Pancreas (tissue), 10 donors: ENCODE measurements at places on chromosomes 4 and X. TPM values are rescaled to one million over a fixed set of nuclear protein-coding genes. Genes with fewer than 3 reads are reported as not detected.
A peak's percentile ranks its signal among the peaks of the same experiment; 100 is the strongest.

Gene RENBP
- total RNA-seq: 7.5 TPM

Gene MAGEC3
- total RNA-seq: not detected

Gene GNPDA2
- 2.6 TPM for total RNA-seq

Gene SMIM10L2A
- total RNA-seq: 2.3 TPM

Gene RAB40AL
- 0.65 TPM for total RNA-seq

Gene TTC29
- total RNA-seq: not detected

Gene MAGED4B
- total RNA-seq: 5.8 TPM

Gene PLXNB3
- 9.0 TPM for total RNA-seq

DNA sequence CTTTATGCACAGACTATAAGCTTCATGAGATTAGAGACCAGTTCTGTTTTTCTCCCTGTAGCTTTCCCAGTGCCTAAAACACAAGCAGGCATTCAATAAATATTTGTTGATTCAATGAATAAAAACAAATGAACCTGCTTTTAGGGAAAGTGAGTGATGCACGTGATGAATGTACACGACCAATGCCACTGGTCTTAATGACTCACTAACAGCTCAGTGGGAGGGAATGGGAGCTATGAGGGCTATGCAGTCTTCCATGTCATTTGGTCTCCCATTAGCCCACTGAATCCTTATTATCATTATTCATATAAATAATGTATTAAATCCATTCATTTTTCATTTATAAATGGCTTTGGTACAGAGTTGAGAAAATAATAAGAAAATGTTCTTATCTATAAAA, 247.4 kb downstream of the FBXO8 start:
- no peak overlapping the region for H3K4me3 ChIP-seq
- DNase-seq: no peak
- no peaks in the 10 kb centered on the region for H3K27me3 ChIP-seq
- H3K27ac ChIP-seq: no peak overlapping the region

- H3K27ac ChIP-seq: no peak overlapping the region
- no peaks in the 10 kb centered on the region for H3K27me3 ChIP-seq
- H3K4me3 ChIP-seq: no peak overlapping the region
- H3K4me1 ChIP-seq: no peaks in the 10 kb centered on the region
- DNase-seq: no peak
Measured at GRCh38 chrX:54089191-54089590, 44.9 kb upstream of the PHF8 start.

- no peaks in the 10 kb centered on the region for H3K4me1 ChIP-seq
- H3K27ac ChIP-seq: no peak overlapping the region
- no peak overlapping the region for H3K4me3 ChIP-seq
- no peaks in the 10 kb centered on the region for H3K27me3 ChIP-seq
- DNase-seq: no peak
- H3K36me3 ChIP-seq: no peaks in the 10 kb centered on the region
Measured at GRCh38 chr4:11130195-11130970, 298.3 kb downstream of the HS3ST1 start.

GRCh38 chr4:76748649-76749048, 149.3 kb downstream of the SOWAHB start:
- H3K4me1 ChIP-seq: no peaks in the 10 kb centered on the region
- H3K4me3 ChIP-seq: no peak overlapping the region
- H3K27ac ChIP-seq: no peak overlapping the region
- no peaks in the 10 kb centered on the region for H3K36me3 ChIP-seq
- DNase-seq: peak; percentile 25
- H3K27me3 ChIP-seq: no peaks in the 10 kb centered on the region

- H3K4me1 ChIP-seq: no peaks in the 10 kb centered on the region
- H3K27ac ChIP-seq: no peak overlapping the region
- no peak for DNase-seq
Measured at GRCh38 chrX:148811236-148811635, 310.8 kb downstream of the AFF2 start.

DNA sequence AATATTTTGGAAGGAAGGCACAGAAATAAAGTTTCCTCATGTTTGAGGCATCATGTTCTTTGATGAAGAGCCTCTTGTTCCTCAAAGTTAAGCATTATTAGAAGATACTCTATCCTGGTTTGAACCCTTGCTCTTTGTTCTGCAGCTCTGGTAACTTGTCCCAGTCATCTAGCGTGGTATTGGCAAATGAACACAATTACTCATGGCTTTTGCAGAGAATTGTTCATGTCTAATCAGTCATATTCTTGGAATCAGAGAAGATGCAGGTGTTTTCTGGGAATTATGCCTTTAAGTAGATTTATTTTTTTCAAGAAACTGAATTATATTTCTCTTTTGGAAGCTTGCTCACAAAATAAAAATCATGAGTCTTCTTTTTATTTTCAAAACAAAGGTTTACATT, 52.9 kb upstream of the HPGDS start:
- H3K36me3 ChIP-seq: no peaks in the 10 kb centered on the region
- H3K27ac ChIP-seq: no peak overlapping the region
- no peaks in the 10 kb centered on the region for H3K4me1 ChIP-seq
- H3K27me3 ChIP-seq: no peaks in the 10 kb centered on the region
- no peak overlapping the region for H3K4me3 ChIP-seq

DNA sequence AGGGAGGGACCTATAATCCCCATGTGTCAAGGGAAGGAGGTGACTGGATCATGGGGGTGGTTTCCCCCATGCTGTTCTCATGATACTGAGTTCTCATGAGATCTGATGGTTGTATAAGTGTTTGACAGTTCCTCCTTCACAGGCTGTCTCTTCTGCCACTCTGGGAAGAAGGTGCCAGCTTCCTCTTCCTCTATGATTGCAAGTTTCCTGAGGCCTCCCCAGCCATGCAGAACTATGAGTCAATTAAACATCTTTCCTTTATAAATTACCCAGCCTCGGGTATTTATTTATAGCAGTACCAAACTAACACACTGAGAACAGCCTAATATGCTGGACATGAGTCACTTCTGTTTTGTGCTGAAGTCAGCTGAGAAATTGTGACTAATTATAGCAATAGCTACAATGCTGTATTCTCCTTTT, 656.9 kb upstream of the CPEB2 start:
- no peaks in the 10 kb centered on the region for H3K4me1 ChIP-seq
- H3K27ac ChIP-seq: no peak overlapping the region
- no peaks in the 10 kb centered on the region for H3K36me3 ChIP-seq
- no peaks in the 10 kb centered on the region for H3K27me3 ChIP-seq
- no peak for DNase-seq

DNA sequence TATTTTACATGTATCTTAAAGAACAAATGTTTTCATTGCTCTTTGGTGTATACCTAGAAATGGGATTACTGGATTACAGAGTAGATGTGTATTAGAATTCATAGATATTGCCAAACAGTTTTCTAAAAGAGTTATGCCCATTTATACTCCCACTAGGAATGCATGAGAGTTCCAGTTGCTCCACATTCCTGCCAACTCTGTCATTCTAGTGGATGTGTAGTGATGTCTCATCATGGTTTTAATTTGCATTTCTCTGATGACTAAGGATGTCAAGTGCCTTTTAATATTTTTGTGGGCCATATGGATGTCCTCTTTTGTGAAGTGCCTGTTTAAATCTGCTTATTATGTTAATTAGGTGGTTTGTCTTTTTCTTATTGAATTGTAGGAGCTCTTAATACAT, 65.6 kb upstream of the BMP2K start:
- no peaks in the 10 kb centered on the region for H3K27me3 ChIP-seq
- no peak for DNase-seq
- no peak overlapping the region for H3K4me3 ChIP-seq
- H3K36me3 ChIP-seq: no peaks in the 10 kb centered on the region

- H3K36me3 ChIP-seq: no peaks in the 10 kb centered on the region
- no peaks in the 10 kb centered on the region for H3K4me1 ChIP-seq
- DNase-seq: no peak
- no peak overlapping the region for H3K27ac ChIP-seq
- H3K4me3 ChIP-seq: peak overlapping the region; percentile 40
- H3K27me3 ChIP-seq: no peaks in the 10 kb centered on the region
Measured at GRCh38 chrX:56802428-56802827, 73.4 kb downstream of the NBDY start.

- H3K4me3 ChIP-seq: no peak overlapping the region
- no peaks in the 10 kb centered on the region for H3K27me3 ChIP-seq
- H3K36me3 ChIP-seq: no peaks in the 10 kb centered on the region
- no peak for DNase-seq
- no peak overlapping the region for H3K27ac ChIP-seq
- no peaks in the 10 kb centered on the region for H3K4me1 ChIP-seq
Measured at GRCh38 chr4:182716192-182716591, 201.0 kb downstream of the DCTD start.

DNA sequence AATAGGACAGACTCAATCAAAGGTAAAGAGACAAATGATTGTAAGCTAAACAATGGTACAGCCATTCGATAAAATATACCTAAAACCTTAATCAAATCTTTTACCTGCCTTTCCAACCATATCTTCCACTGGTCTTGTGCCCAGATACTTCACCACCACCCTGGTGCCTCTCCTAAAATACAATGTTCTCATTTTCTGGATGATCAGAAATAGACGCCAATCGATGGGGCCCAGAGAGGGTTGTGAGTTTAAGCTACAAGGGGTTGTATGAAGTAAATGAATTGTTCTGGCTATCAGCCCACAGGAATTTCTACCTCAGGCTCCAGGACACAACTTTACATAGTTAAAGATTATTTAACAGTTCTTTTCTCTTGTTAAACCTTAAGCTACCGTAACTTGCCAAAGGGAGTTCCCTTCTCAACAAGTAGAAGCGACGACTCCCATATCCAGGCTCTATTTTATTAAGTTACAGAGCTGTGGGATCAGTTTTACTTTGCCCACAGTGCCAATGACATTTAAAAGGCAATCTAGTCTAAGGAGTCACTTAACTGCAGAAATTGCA, 99.1 kb downstream of the CHRNA9 start:
- H3K4me3 ChIP-seq: no peak overlapping the region
- no peaks in the 10 kb centered on the region for H3K27me3 ChIP-seq
- peaks cover 34% of the 10 kb centered on the region for H3K36me3 ChIP-seq
- no peaks in the 10 kb centered on the region for H3K4me1 ChIP-seq

DNA sequence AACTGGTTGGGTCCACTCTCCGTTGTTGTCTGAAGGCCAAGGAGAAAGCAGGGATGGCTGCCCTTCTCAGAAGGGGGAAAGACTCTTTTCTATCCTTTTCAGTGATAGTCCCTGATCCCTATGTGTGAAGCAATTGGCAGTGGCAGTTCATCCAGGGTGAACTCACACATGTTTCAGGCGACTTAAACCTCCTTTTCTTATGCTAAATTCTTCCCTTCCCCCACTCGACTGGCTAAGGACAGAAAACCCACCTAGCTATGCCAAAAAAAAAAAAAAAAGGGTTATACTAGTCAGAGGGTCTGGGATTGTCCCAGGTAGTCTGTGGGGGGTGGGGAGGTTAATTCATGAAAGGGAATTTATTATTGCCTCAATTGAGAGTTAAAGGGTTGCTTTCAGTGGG, 12.2 kb upstream of the ZNF280C start:
- no peak overlapping the region for H3K4me3 ChIP-seq
- DNase-seq: no peak
- no peaks in the 10 kb centered on the region for H3K4me1 ChIP-seq
- no peaks in the 10 kb centered on the region for H3K27me3 ChIP-seq
- no peak overlapping the region for H3K27ac ChIP-seq

DNA sequence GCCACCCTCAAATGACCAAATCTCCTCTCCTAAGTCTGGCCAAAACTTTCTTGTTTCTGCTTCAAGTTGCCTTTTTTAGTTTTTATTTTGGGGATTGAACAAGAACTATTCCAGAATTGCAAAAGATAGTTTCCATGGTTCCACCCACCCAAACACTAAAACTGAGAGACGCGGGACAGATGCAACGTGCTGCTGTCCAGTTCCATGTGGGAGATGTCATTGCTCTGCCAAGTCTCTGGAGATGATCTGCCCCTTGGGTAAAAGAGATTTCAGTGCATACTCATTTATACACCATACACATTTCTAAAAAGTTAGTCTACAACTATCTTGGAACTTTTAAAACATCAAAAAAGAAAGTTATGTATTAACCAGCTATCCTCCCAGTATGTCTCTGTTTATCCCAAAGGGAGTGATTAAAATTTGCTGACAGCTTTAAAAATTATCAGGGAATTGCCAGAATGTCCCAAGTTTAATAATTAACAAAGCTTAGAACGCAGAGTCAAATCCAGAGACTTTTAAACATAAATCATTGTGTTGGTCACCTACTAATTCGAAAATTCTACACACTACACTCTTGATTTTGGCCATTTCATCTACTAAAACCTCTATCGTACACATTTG, 3.2 kb downstream of the MAOB start:
- no peaks in the 10 kb centered on the region for H3K36me3 ChIP-seq
- no peak overlapping the region for H3K27ac ChIP-seq
- no peak for DNase-seq
- no peaks in the 10 kb centered on the region for H3K27me3 ChIP-seq
- no peaks in the 10 kb centered on the region for H3K4me1 ChIP-seq
- no peak overlapping the region for H3K4me3 ChIP-seq

GRCh38 chr4:125808570-125808969, 493.8 kb downstream of the FAT4 start:
- H3K36me3 ChIP-seq: no peaks in the 10 kb centered on the region
- no peaks in the 10 kb centered on the region for H3K27me3 ChIP-seq
- H3K27ac ChIP-seq: no peak overlapping the region
- DNase-seq: no peak

DNA sequence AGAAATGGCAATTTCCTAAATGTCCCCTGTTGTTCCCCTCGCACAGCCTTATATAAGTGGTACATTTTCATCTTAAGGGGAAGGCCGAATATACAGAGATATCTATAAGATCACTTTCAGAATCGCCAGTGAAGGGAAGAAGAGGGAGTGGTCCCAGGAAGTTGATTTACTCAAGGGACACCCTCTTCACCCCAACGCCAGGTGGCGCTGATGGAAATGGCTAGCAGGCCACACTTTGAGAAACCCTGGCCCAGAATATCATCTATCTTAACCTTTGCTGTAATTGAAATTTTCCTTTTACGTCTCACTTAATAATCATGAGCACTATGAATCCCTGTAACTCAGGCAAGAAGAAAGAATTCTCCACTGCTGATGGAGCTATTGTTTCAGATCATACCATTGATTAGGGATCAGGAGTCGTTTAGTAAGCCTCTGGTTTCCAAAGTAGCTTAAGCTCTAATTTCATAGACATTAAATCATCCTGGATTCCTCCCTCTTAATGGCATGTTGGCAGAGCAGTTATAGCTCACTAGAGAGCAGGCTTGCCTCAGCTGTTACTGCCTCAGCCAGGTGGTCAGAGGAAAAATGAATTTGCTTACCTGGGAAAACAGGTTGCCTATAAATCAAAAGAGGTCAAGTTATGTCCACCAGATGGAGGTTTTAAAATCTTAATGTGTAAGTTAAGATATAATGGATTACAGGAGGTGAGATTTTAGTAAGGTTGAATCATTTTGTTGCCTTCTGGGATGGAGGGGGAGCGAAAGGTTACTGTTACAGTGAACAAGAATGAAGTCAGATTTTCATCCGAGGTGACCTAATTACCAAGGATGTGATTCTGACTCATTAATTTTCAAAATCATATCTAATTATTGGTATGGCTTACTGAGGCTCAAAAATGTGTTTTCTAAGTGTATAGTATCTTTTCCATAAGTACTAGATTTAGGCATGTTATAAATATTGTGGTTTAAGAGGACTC, 941.2 kb upstream of the TENM3 start:
- H3K4me1 ChIP-seq: no peaks in the 10 kb centered on the region
- H3K4me3 ChIP-seq: no peak overlapping the region
- no peaks in the 10 kb centered on the region for H3K27me3 ChIP-seq
- no peaks in the 10 kb centered on the region for H3K36me3 ChIP-seq
- H3K27ac ChIP-seq: no peak overlapping the region
- peak; percentile 78 for DNase-seq

- no peaks in the 10 kb centered on the region for H3K4me1 ChIP-seq
- H3K4me3 ChIP-seq: no peak overlapping the region
- no peaks in the 10 kb centered on the region for H3K27me3 ChIP-seq
- no peaks in the 10 kb centered on the region for H3K36me3 ChIP-seq
- DNase-seq: no peak
Measured at GRCh38 chrX:76921176-76921575, 493.7 kb downstream of the MAGEE1 start.
